Fibroblast of skin of left quadriceps (primary cell): ENCODE measurements at places on chromosomes 6 and 20.

DNA sequence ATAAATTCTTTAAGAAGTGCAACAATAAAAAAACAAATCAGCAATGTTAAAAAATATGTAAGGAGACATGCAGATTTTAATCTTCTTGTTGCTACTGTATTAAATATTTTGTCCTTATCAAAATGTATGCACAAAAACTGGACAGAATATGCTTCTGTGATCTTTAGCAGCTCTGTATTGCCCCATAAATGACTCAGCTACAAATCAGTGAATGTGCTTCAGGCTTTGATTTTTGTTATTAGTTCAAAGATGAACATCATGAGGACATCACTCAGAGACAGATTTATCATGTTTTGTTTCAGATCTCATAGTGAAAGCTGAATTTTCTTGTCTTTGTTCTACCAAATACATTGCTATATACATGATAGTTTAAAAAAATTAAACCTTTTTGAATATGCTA is 312.4 kb downstream of the GRIK2 start:
- no peak for DNase-seq

DNA sequence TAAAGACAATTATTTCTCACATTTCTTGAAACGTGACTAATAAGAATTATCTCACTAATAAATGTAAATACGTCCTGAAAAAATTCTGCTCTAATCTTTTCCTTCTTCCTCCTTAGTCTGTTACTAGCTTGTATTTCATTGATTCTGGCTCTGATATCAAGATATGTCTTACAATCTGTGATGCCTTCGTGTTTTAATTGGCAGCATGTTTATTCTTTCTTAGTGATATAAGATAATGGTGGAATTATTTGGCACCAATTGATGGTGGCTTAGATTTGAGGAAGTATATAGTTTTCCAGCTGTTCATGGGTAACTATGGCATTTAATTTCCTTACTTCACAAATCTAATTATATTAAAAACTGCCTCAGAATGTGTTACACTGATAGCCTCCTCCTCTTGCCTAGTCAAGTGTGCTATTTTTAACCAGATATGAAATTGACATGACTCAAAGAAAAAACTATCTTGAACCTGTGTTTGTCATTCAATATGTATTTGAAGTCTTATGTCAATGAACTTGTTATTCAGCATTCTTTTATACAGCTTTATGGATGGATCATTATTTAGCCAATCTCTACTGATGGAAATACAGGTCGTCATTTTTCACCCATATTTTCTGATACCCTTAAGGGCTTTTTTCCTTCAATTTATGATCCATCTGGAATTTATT is 5.3 kb downstream of the CCNC start:
- no peak for DNase-seq

DNA sequence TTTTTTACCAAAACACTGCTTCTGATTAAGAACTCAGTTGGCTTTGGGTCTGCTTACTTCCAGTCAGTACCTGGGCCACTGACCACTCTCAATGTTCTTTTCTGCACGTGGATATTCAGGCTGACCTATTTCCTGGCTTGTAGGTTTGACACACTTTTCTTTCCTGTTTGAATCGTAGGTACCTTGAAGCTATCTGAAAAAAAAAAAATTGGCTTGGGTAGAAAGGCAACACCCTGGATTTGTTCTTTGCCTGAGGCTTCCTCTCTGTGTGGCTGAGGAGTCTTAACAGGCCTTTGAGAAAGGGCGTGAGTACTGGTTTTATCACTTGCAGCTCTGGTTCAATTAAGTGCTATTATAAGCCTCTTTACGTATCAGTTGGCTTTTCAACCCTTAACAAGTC is 60.6 kb upstream of the IL20RA start:
- no peak for DNase-seq

- DNase-seq, result no peak
These were observed 118.3 kb upstream of the HEY2 start for GRCh38 chr6:125631165-125631564.

GRCh38 chr6:51513891-51514747 is 573.3 kb downstream of the PKHD1 start:
- DNase-seq, result no peak

DNA sequence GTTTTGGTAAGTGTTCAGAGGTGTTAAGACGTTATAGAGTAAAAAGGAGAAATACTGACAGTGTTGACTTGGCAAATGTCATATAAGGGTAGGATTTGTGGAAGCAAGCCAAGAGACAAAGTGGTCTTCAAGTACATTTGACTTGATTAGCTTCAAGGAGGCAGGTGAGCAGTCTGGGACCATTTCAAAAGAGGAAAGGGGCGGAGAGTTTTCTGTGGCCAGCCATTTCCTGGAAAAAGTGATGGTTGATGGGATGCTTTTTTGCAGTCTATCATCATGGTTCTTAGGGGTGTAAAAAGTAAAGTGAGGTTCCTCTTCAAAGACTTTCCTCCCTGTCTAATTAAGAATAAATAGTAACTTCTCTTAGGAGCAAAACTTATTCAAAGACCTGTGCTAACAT is 28.7 kb downstream of the FKBP1A start:
- DNase-seq, result no peak

DNA sequence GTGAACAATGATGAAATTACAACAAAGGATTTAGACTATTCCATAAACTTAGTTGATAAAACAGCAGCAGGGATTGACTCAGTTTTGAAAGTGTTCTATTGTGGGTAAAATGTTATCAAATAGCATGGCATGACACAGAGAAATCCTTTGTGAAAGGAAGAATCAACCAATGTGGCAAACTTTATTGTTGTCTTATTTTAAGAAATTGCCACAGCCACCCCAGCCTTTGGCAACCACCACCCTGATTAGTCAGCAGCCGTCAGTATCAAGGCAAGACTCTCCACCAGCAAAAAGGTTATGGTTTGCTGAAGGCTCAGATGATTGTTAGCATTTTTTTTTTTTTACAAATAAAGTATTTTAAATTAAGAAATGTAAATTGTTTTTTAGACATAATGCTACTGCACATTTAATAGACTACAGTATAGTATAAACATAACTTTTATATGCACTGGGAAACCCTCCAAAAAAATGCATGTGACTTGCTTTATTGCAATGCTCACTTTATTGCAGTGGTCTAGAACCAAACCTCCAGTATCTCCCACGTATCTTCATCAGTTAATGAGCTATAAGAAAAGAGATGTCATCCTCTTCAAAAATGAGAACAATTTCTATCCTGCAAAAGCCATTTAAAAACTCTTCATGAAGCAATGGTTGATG is 162.7 kb downstream of the SOBP start:
- DNase-seq, result no peak

DNA sequence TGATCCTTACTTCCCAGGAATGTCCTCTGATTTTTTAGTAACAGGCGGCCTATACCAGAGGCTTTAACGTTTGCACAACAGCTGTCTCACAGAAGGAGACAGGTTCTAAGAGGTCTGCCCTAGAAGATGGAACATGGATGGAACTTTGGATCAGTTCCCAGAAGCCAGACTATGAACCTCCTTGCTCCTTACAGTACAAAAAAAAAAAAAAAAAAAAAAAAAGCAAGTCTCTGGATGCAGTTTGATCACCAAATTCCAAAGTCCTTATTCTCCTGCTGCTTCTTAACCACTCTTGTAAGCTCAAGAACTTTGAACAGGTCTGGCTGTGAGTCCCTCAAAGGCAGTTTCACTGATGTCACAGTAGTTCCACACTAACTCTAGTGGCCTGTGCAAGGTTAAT is 2.0 kb upstream of the TRMT11 start:
- peak; percentile 49 for DNase-seq

- peak; percentile 43 for DNase-seq
These were observed 252.8 kb downstream of the CDH26 start for GRCh38 chr20:60210779-60211617.

DNA sequence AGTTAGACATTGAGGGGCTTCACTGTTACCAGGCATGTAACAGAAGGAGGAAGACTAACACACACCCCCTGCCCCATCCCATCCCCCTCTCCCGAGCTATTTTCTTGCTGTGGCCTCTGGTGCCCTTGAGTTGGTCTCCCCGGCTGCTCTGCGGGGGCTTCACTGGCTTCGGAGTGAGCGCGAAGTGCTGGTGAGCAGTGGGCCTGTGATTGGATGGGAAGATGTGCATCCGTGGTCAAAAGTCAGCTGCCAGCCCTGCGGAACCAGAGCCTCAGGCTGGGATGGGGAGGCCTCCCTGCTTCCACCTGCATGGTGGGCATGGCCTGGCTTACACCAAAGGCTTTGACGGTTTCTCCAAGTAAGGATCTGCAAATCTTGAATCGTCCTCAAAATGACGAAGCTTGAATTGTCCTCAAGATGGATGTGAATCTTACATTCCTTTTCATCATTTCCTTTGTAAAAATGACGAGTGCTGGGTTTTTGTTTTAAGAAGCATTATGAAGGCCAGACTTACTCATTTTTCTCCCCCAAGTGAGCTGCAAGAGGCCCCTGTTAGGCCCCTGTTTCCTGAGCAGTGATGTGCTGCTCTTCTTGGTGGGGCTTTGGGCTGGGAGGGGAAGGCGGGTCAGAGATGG is 23.7 kb downstream of the SPATA2 start:
- DNase-seq, result peak; percentile 5

DNA sequence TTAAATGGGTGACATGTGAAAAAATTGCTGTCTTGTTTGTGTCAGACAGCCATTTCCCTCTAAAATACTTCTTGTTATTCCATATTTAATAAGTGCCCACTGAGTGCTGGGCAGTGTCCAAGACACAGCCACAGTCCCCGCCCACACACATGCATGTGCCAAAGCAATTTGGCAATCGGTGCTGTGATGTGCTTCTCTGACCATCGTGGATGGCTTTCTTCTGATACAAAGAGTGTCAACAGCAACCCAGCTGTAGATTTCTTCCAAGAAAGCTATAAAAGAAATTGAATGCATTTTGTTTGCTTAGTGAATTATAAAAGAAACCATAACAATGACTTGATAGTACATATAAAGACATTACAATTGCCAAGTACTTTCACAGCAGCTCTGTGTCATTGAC is 140.5 kb upstream of the ATXN1 start:
- DNase-seq, result peak; percentile 15

- DNase-seq, result no peak
These were observed 36.1 kb downstream of the ELOVL2 start for GRCh38 chr6:11007715-11008608.

DNA sequence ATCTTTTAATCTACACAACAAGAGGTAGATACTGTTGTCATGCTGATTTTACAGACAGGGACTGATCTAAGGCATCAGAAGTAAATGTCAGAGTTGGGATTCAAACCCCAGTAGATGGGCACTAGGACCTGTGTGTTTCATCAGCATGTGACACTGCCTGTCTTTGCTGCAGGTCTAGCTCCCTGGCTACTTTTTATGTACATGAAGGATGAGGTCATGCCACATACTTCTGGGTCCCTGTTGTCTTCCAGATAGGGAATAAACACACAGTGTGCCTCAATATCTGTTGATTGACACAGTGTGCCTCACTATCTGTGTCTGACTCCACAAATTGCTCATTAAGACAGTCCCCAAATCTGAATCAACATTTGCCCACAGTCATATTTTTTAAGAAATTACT is 106.9 kb downstream of the TFAP2B start:
- DNase-seq, result no peak

DNA sequence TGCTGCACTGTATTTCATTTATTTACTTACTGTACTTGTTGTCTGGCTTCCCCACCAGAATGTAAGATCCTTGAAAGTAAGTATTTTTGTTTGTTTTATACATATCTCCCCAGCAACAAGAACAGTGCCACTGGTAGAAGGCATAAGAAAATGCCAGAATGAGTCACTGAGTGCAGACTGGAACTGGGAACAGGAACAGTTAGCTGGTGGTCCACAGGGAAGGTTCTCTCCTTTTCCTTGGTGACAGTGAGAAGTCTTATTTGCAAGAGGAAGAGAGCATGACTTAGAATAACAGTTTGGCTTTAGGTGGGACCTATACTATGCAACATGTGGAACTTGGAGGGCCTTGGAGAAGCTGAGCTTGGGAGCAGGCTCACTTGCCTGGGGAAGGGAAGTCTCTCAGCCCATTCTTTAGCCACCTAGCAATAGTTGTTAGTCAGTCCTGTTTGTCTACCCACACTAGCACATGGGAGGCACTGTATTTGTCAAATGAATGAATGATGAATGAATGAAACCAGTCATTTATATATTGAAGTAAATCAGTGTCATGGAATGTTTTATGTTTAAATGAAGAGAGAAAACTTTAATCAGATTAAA is 203.5 kb downstream of the KCNQ5 start:
- no peak for DNase-seq

DNA sequence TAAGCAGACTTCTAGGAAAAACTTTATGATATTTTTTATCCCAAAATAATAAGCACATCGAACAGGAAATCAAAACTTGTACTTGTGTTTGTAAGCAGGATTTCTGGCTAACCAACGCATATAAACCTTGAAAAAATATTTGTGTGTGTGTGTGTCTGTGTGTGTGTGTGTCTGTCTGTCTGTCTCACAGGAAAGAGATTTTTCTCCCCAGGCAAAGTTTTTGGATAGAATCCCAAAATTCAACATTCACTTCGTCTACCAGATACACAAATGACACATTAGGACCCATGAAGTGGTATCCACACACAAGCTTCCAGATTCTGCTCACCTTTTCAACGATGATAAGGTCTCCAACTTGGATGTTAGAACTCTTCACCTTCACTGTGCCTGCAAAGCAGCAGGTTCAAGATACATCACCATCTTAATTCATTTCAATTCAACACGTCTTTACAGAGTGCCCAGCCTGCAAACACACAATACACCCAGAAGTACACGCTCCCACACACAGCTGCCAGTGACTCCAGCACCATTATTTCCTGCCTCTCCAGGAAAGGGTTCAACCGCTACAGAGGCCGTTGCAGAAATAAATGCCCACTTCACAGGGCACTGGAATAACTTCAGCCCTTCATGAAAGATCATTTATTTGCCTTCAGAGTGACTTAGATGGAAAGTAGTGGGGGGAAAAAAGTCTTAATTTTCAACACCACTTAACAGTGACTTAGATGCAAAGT is 70.9 kb downstream of the ATP9A start:
- DNase-seq, result no peak

DNA sequence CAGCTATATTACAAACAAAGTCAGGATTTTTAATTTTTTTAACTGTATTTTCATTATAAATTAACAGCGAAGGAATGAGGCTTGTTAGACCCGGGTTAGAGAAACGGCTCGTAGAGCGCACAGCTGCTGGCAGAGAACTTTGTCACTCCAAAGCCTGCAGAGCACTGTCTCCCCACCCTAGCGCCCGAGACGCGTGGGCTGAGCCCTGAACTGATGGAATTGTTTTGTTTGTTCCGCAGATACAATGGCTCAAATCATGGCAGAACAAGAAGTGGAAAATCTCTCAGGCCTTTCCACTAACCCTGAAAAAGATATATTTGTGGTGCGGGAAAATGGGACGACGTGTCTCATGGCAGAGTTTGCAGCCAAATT is 810 bp downstream of the LAMP5 start:
- no peak for DNase-seq

- DNase-seq, result no peak
These were observed 37.1 kb upstream of the EZR start for GRCh38 chr6:158856261-158856660.

DNA sequence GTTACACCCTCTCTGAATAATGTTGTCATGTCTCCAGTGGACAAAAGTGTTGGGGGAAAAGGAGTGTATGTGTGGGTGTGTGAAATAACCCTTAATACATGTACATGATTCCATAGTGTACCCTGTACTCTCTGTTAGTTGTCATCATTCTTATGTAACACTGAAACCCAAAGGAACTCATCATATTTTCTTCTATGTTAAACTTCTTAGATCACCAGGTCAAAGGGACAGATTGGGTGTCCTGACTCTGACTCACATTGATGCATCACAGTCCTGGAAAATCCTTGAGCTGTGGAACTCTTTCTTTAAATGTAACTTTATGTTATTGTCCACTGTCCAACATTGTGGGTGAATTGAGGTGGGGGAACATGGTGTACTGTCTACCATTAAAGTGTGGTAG is 350.5 kb downstream of the DHX35 start:
- DNase-seq, result no peak

- no peak for DNase-seq
These were observed 137.3 kb downstream of the HTR1B start for GRCh38 chr6:77326029-77326428.
